ENCODE measurements at places on chromosomes 3 and 15. TPM values are rescaled to one million over a fixed set of nuclear protein-coding genes. Genes with fewer than 3 reads are reported as not detected.

TFDP2 gene
- polyA plus RNA-seq = 34.4 TPM

CACNA2D2 gene
- 4.3 TPM for polyA plus RNA-seq

- no peak for DNase-seq
Measured at GRCh38 chr3:195558602-195559001, 15.5 kb upstream of the PPP1R2 start.

IL20RB gene
- polyA plus RNA-seq = 1.3 TPM

DNA sequence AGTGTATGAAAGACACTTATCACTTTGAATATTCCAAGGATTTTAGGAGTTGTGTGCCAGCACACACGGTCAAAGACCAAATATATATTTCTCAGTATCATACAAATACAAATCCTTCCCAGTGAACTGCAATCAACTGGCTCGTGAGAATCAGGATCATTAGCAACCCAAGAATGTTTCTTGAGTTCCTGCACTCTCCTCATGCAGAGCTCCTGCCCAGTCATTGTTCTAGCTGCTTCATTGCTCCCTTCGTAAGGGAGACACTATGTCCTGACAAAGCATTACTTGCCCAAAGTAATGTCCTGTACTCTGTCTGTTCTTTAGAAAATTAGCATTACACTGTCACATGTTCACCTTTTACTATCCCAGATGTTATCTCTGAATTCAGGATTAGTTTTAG lies 92.0 kb upstream of the SLC4A7 start:
- no peak for DNase-seq

DNA sequence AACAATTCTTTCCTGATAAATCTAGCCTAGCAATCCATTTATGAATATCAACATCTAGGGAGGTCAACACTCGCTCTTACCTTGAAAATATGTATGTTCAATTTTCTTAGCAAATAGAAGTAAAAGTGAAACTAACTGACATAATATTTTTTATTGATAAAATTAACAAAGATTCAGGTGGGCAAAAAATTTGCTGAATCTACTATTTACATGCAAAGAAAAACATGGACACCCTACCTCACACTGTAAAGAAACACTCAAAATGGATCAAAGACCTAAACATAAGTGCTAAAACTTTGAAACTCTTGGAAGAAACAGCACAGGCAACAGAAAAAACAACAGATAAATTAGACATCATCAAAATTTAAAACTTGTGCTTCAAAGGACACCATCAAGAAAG lies 151.6 kb upstream of the MYRIP start:
- DNase-seq = no peak

- no peak for DNase-seq
Measured at GRCh38 chr15:70142072-70142321, 44.3 kb upstream of the TLE3 start.

VWA5B2 gene
- 0.40 TPM for polyA plus RNA-seq

GRCh38 chr3:4270720-4271119 lies 32.4 kb upstream of the SETMAR start:
- no peak for DNase-seq

GRCh38 chr3:34362910-34363309 lies 564.5 kb downstream of the PDCD6IP start:
- DNase-seq = no peak

GRCh38 chr3:192174283-192174682 lies 553.1 kb downstream of the FGF12 start:
- no peak for DNase-seq

- DNase-seq = no peak
Measured at GRCh38 chr3:159870723-159871122, 117.9 kb upstream of the IL12A start.

RASGRP1 gene
- 0.18 TPM for polyA plus RNA-seq

- no peak for DNase-seq
Measured at GRCh38 chr3:38823722-38824121, 7.7 kb upstream of the SCN10A start.

DNA sequence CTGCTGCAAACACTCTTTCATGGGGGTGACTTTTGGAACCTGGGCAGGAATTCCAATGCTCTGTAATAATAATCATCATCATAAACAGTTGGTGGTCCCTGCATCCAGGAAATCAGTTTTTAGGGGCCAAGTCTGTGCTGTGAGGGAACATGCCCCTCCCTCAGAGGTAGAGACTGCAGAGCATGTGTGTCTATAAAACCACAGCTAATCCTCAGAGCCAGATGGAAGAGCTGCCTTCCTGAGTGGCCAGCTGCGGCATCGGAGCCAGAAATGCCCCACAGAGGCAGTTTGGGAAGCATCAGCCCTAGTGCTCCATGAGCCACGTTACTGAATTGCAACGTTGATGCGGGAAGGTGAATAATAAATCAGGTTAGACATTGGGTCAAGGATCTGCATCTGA lies 12.9 kb upstream of the TPM1 start:
- no peak for DNase-seq

DNA sequence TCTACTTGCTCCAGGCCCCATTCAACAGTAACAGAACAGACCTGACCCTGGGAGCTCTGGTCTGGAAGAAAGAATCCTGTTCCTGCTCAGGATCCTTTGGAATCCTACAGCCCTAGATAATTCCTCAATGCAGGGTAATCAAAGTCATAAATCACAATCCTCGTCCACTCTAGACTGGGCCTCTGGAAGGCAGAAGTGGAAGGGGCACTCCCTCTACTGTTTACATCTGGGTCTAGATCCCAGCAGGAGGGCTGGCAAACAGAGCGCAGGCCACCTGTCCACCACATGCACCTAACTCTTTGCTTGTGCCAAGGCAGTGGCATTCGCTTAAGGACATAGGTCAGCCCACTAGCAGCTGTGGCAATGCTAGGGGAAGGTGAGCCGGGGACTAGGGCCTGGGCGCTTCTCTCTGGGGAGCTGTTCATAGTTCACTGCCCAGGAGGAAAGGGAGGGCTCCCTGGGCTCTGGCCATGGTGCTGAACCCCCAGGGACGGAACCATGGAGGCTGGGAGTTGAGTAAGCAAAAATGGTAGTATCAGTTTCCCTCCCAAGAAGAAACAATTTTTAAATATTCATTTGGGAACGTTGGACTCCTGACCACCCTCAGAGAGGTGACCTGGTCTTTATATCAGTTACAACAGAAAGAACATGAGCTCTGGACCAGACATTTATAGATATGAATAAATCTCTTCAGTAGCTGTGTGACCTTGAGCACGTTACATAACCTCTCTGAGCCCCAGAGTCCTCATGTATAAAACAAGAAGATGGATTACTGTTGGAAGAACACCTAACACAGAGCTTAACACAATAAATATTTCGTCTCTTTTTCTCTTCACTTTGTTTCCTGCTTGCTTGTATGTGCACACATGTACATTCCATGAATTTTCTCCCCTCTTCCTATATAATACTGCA lies 90.2 kb downstream of the NTRK3 start:
- no peak for DNase-seq

DNA sequence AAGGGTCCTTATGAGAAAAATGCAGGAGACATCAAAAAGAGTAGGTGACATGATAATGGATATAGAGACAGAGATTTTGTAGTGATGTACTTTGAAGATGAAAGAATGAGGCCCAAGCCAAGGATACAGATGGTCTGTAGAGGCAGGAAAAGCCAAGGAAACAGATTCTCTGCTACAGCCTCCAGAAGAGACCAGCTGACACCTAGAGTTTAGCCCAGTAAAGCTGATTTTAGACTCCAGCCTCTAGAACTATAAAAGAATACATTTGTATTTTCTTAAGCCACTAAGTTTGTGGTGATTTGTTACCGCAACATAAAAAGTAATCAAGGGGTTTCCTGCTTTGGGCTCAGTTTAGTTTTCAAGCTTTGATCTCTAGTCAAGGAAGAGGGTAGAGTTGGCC lies 64.8 kb downstream of the STRIT1 start:
- DNase-seq = no peak

DNA sequence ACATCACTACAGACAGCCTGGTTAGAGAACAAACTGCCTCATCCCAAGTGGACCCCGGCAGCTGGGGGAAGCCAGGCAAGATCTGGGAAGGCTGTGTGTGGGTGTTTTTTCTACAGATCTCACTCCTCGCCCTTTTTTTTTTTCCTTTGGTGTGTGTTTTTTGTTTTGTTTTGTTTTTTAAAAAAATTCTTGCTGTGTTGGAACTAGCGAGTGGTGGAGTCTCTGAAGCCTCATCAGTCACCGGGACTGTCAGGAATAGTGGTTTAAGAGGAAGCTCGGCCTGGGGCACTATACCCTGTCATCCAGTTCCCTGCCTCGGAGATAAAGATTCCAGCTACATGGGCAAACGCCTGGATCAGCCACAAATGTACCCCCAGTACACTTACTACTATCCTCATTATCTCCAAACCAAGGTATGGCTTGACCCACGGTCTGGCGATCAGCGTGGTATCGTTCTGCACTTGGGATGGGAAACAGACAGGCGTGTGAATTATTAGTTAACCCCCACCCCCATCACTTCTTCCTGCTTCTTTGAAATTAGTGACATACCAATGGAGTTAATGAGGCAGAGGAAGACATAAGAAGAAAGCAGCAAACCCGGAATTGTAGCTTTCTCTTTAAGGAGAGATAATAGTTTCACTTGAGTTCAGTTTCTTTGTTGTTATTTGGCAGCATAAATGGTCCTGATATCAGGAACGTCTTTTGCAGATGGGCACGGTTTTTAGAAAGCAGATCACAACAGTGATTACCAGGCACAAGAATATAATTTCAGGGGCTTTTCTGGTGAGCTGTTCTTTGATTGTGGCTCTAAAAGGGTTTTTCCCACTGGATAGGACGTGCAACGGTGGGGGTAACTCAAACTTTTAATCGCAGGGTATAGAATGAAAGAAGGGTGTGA lies 722 bp downstream of the RBMS3 start:
- no peak for DNase-seq

DNA sequence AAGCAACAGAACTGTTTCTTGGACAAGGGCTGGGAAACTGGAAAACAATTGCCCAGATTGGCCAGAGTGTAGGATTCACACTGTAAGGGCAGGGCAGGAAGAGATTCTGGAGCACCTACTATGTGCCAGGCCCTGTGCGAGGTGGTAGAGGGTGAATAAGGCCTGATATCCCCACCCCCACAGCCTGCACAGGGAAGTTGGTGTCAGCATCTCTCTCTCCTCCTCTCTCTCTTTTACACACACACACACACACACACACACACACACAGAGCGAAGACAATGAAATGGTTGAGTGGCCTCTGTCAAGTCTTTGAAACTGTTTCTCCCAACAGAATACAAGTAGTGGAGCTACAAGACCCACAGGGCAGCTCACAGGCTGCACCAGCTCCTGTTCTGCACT lies 47.1 kb upstream of the SLCO2A1 start:
- DNase-seq = no peak

GRCh38 chr3:42033741-42034140 lies 57.4 kb upstream of the TRAK1 start:
- no peak for DNase-seq

GRCh38 chr3:64255741-64256340 lies 30.6 kb upstream of the PRICKLE2 start:
- DNase-seq = no peak

GRCh38 chr15:59501597-59501996 lies 63.6 kb downstream of the FAM81A start:
- no peak for DNase-seq

DNA sequence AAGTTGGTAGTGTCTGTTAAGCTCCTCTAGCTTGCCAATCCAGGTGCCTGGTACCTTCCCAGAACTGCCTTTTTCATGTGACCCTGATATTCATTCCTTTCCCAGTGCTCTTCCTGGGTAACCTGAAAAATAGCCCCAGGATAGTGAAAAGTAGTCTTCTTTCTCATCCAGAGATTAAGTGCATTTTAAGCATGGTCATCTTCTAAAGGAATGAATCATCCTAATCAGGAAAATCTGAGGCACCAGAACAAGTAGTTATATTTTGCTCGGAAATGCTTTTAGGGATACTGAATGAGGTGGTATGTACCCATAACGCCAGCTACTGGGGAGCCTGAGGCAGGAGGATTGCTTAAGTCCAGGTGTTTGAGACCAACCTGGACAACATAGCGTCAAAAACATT lies 23.1 kb upstream of the PDCD6IP start:
- DNase-seq = no peak

DNA sequence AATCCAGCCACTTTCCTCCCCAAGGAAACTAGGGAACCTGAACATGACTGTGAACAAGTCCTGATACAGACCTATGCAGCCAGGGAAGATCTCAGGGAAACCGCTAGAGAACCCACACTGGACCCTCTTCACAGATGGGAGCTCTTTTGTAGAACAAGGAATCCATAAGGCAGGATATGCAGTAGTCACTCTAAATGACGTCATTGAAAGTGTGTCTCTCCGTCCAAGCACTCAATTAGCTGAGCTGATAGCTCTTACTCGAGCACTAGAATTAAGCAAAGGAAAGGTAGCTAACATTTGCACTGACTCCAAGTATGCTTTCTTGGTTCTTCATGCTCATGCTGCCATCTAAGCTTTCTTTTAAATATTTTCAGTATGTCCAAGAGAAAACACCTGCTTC lies 10.0 kb upstream of the SMCO1 start:
- no peak for DNase-seq

Data from forelimb muscle (tissue), 1 donor.